ENCODE measurements at places on chromosomes 1 and 21. TPM values are rescaled to one million over a fixed set of nuclear protein-coding genes. Genes with fewer than 3 reads are reported as not detected.
A peak's percentile ranks its signal among the peaks of the same experiment; 100 is the strongest.

DNA sequence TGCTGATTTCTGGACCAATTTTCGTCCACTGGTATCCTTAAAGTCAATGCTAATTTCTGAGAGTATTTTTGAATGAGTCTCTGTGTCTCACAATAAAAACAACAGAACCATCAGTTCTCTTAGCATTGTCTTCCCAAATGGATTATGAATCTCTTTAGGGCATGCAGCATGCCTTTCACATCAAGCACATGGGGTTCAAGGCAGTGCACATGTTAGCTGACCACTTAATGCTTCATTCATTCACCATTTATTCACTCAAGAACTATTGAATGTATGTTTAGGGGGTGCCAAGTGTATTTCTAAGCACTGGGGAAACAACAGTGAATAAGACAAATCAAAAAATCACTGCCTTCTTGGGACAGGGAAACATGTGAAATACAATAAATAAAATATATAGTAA, 126.7 kb upstream of the SLC44A3 start:
- DNase-seq = no peak

The LCE3D gene
- not detected for polyA plus RNA-seq

GRCh38 chr1:204377800-204378668, 18.3 kb upstream of the PLEKHA6 start:
- DNase-seq = peak; percentile 32

The LMOD1 gene
- not detected for polyA plus RNA-seq

- DNase-seq = no peak
Measured at GRCh38 chr1:168470901-168471431, 72.8 kb downstream of the XCL2 start.
